CD4-positive, alpha-beta T cell treated with Interleukin-12 subunit alpha and Interleukin-12 subunit beta, for 1 hour (primary cell): ENCODE measurements at places on chromosomes 12 and 14.
A peak's percentile ranks its signal among the peaks of the same experiment; 100 is the strongest.

DNA sequence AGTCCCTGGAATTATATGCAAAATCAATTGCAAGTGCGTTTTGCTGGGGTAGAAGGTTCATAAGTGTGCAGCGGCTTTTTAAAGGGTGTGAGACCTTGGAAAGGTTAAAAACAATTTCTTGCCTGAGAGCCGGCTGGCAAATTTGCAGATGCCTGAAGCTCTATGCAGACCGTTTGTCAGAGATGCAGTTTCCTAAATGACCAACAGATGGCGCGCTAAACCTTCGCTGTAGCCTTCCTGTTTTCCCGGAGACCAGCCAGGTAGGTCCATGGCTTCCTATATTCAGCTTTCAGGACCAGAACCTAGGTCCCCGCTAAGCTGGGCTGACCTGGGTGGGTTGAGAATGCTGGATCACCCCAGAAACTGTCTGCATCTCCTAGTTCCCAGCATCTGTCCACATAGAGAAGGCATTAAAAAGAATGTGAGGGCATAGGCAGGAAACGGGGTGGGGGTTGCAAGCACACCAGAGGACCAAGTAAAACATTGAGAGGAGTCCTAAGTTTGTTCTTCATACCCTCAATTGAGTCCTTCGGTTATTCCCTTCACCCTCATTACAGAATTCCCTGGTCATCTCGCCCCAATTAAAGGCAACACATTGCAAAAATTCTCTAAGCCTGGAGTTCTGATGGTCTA is 5.7 kb upstream of the NOS1 start:
- DNase-seq, result peak; percentile 27

GRCh38 chr14:92965281-92965680 is 42.3 kb downstream of the CHGA start:
- no peak for DNase-seq

DNA sequence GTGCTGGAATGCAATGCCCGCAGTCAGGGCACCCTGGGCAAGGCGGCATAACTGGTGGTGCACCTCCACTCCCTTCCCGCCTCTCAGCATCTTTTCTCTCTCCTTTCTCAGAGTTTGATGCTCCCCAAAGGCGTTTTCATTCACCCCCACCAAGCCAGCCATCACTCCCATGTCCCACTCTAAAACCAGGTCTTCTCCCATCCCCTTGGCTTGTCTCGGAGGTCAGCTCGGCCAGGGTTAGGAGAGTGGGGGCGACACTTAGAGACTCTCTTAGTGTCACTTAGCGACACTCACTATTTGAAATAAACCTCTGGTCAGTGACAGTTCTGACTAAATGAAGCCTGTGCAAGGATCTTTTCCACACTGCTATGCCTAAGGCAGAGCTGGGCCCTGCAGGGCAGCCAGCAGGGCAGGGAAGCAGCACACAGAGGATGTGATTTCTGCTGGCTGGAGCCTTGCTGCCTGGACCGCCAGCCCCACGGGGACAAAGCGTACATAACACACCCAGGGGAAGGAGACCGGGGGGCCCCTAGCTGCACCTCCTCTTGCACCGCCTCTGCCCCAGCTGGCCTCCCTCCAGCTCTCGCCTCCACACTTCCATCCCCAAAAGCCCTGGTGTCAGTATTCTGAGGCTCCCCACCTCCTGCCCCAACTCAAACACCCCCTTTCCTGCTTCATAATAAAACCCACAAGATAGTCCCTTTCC is 64.5 kb downstream of the VWF start:
- DNase-seq, result no peak

DNA sequence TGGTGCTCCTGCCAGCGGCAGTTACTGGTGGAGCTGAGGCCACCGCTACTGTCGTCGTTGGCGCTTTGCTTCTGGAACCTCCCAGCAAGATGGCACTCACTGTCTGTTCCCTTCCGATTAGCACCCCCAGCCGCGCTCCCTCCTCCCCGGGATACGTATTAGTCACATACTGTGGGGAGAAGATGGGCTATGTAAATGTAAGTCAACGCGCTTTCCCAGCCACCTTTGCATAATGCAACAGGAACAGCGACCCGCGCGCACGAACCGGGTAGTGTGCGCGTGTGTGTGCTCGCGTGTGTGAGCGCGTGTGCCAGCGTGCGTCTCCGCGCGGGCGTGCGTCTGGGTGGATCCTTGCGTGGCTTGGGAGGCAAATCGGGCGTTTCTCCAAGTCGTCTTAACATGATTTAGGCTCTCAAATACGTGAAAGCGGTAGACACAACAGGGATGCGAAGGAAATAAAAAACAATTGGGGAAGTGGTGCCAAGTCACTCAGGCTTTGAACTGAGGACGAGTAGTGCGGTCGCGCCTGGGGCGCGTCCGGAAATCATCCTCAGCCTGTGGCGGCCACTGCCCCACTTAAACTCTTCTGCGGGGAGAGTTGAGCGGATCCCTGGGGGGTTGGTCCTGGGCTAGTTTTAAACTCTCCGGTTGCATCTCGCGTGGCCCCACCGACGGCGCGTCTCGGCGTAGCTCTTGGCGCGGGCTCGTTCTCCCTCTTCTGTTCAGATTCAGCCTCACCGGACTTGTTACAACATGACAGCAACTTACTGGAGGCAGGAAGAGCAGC is 1.8 kb downstream of the FLRT2 start:
- DNase-seq, result no peak

- DNase-seq, result no peak
Observed at GRCh38 chr14:82230748-82231147, 697.1 kb upstream of the SEL1L start.

GRCh38 chr12:62799766-62800406 is 135.1 kb downstream of the PPM1H start:
- DNase-seq, result no peak

DNA sequence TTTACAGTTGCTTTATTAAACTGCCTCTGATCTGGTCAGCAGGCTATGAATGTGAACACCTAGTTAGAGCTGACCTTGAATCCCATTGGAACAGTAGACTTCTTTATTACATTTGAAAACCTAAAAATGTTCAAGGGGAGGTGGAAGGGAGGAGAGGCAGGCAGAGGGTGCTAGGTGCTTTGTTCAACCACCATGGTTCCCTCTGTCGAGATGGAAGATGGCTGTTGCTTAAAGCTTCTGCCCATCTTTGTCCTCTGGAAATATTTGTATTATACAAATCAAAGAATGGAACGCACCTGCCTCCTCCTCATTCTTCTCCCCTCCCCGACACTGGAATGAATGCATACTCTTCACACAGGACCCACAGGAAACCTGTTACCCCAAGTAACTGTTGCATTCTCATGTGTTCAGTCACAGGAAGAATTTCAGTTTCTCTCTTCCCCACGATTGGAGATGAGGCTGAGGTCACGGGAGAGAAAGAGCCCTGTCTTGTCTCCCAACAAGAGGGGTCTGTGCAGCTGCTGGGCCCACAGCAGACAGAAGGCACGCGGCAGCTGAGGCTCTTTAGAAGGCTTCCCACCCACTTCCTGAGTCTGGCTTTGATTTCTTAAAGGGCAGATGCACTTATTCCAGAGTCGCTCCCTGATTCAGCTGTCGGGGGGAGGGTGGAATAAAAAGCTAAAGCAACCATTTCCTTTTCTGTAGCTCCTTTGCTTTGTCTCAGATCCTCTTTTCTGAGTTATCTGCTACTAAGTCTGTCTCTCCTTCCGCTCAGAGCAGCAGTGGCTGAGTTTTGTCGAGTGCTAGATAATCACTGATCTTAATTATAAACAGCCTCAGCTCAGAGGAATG is 217.9 kb upstream of the BTG1 start:
- DNase-seq, result peak; percentile 61

GRCh38 chr12:54565986-54566544 is 16.7 kb downstream of the PDE1B start:
- no peak for DNase-seq

DNA sequence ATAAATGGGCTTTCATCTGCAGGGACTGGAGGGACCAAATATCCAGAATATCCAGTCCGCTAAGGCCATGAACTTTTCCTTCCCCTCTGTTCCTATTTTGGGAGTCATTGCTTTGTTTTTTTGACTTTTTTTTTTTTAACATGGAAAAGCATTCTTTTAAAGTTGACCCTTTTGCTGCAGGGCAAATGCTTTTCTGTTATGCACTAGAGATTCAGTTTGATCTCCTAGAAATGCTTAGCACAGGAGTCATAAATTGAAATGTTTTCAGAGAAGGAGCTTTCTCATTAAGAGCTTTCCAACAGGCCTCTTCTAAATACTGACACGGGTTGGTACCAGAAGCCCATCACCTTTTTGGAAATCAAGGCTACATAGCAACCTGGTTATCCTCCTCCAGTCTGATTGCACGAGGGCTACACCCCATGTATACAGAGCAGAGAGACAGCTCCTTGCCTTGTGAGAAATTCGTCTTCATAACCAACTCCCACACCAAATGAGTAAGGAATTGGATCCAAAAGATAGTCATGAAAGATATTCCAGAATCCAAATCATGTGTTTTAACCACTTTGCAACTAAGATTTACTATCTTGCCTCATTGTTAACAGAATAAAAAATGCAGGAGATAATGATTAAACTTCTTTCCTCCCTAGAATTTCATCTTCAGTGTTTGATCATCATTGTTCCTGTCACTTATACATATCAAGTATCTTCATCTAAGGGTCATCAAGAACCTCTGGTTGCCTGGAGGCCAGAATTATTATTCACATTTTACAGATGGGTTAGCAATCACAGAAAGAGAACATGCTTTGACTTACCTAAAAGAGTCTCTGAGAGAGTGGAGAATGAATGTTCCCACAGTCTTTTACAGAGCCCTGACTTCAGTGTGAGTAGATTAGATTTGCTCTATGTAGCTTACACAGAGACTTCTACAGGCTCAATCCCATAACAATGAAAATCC is 389.4 kb downstream of the ZFP36L1 start:
- no peak for DNase-seq

GRCh38 chr14:50045039-50045711 is 71.2 kb downstream of the VCPKMT start:
- peak; percentile 74 for DNase-seq

DNA sequence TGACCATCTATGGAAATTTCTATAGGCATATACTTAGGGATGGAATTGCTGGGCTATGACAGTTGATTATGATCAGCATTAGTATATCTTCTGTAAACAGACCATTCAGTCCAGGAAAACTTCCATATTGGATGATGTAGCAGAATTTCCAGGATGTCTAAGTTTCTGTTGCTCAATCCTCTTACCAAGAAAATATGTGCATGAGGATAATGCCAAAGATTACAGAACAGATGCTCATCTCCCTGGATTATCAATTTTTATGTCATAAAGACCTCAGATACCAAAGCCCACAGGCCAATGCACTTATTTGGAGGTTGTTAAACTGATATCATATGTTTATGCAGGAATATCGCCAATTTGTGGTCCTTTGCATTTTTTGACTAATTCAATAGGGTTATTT is 354.4 kb upstream of the FLRT2 start:
- DNase-seq, result no peak

DNA sequence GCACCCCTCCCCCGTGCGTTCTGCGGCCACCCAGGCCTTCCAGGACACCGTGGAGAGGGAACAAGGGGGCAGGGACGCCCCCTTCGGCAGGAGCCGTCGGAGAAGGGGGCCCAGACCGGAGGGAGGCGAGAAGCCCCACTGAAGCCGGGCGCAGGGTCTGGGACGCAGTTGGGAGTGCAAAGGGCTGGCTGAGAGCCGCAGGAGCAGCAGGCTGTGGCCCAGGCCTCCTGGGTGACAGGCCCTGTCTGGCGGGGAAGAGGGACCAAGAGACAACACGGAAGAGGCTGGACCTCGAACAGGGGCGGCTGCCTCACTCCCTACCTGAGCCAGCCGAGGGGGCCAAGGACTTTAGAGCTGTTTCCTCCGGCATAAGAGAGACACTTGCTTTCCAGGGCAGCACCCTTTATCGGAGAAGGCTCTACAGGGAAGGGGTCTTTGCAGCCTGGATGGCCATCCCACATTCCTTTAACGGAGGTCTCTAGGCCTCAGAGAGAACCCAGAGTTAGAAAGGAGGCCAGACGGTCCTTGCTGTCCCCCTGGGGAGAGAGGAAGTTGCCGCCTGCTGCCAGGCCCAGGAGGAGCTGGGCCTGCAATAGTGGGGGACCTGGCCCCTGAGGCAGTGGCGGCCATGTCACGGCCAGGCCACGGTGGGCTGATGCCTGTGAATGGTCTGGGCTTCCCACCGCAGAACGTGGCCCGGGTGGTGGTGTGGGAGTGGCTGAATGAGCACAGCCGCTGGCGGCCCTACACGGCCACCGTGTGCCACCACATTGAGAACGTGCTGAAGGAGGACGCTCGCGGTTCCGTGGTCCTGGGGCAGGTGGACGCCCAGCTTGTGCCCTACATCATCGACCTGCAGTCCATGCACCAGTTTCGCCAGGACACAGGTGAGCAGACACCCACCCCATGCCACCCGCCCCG is 1.3 kb downstream of the DTX1 start:
- no peak for DNase-seq

- no peak for DNase-seq
Observed at GRCh38 chr14:100548939-100549338, 38.3 kb downstream of the BEGAIN start.

- no peak for DNase-seq
Observed at GRCh38 chr14:85917716-85918115, 387.8 kb downstream of the FLRT2 start.

GRCh38 chr12:78308701-78309100 is 478.0 kb downstream of the NAV3 start:
- no peak for DNase-seq

DNA sequence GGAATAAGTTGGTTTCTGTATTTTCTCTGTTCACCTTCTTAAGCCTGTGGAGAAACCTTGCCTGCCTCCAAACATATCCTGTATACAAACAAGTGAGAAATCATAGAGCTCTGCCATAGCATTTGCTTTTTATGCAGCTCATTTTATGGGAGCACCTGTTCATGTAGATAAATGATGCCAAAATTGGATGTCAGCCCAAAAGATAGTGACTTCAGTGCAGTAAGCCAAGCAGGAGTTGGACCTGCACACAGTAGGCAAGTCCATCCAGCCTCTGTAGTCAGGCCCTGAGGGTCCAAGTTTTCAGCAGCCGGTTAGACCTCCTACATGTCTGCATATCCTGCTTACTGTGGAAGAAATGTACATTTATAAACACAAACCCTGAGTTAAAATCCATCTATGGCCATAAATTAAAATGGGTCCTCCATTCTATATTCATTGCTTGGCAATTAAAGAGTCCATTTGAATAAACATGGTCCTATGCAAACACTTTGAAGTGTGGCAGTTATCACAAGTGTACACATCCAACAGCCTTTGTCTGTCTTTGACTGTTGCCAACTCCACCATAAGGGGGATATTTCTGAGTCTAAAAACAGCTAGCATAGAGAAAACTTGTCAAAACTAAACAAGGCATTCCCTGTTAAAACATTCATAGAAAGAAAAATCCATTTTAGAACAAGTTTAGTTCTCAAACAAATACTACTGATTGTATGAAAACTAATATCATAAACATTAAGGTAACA is 847.8 kb downstream of the RPS29 start:
- DNase-seq, result no peak
